Suppressor macrophage (primary cell): ENCODE measurements at places on chromosomes 6 and 20.

DNA sequence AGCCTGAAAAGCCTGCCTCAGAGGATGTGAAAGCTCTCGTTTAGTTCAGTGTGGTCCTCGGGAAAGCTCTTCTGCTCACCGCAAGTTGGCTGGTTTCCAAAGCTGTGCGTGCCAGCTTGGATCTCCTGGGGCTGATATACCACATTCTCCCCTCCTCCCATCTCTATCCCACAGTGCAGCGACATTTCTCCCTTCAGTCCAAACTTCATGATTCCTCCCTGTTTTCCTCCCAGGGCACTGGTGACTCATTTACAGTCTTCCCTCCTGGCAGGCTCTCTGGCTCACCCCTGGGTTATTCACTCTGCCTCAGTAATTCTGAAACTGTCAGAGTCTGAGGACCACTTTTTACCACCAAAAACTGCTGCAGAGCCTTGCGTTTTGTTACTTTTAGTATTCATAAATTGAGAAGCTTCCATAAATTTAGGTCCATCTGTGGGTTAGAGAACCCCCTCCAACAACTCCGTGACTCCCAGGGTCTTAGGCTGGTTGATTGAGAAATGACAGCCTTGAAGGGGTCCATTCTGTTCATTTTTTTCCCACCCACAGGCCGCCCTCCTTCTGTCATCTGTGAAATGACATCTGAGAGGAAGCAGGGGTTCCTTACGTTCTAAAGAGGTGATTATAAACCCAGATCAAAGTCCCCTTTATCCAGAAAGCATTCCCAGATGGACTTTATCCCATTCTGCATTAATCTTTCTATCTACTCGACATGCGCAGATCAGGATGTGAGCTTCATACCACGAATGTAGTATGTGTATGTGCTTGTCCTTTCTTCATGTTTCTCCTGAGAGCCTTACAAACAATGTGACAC is 6.1 kb downstream of the TRIM10 start:
- DNase-seq: no peak

DNA sequence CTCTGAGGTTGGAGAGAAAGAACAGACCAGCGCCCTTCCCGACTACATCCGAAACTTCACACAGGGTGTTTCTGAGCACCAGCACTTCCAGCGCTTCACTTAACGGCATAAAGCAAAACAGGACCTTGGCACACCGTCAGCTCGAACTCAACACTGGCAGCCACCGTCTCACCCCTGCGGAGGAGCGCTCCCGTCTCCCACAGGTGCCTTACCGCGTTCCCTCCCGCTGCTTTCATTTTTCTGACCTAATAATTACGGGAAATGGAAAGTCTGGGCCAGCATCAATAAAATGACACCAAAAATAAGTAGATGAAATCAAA is 37.7 kb upstream of the SYNJ2 start:
- no peak for DNase-seq

- no peak for DNase-seq
Observed at GRCh38 chr6:15623276-15624116, 39.3 kb downstream of the DTNBP1 start.

- DNase-seq: peak; percentile 11
Observed at GRCh38 chr6:147222160-147222838, 18.1 kb downstream of the STXBP5 start.

GRCh38 chr6:79657238-79657637 is 26.1 kb downstream of the SH3BGRL2 start:
- DNase-seq: no peak

- no peak for DNase-seq
Observed at GRCh38 chr6:162395181-162395580, 332.4 kb downstream of the PRKN start.

DNA sequence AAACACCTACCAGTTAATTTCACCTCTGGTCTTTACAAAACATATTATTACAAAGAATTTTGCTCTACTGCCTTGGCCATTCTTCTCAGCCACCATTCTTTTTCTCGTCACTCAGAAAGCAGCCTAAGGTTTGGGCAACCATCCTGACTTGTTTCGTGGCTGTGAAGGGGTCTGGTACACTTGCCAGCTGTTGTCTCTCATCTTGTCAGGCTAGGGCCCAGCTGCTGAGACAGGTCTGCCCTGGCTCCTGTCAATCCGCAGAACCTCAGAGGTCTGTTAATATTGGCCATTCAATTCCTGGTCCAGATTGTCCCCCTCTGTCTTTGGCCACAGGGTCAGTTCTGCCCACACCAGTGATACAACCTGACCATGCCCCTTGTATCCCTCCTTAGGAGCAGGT is 197.7 kb downstream of the UBE3D start:
- DNase-seq: no peak

GRCh38 chr6:110566346-110567125 is 90.1 kb upstream of the SLC22A16 start:
- DNase-seq: no peak

GRCh38 chr6:23445157-23445710 is 680.8 kb upstream of the NRSN1 start:
- DNase-seq: no peak

- DNase-seq: no peak
Observed at GRCh38 chr20:2135013-2135412, 33.4 kb downstream of the STK35 start.

GRCh38 chr6:40439026-40439800 is 148.0 kb downstream of the LRFN2 start:
- no peak for DNase-seq

DNA sequence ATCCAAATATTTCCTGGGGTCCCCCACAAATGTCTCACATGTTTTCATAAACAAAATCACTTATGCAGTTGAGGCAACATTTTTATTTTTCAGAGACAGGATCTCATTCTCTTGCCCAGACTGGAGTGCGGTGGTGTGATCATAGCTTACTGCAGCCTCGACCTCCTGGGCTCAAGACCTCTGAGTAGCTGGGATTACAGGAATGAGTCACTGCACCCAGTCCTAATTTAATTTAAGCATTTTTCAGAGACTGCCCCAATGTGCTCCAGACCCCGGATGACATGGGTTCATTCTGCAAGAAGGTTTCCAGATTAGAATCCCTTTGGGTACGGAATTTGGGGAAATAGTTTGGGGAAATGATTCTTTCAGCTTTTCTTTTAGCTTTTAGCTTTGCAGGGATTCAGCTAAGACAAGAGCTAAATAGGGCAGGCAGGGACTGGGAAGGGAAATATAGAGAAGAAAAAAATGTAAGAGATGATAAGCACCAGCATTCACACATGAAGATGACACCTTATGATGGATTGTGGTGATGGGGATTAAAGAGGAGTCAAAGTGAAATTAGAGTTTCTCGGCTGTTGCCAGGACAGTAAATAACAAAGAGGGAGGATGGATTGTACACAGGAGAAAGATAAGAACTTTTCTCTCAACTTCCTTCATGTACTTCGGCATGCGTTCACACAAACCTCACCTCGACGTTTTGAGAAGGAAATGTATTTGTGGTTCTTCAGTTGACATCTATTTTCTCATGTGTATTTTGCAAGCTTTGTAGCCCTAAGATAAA is 169.4 kb upstream of the TAB2 start:
- no peak for DNase-seq

- peak; percentile 87 for DNase-seq
Observed at GRCh38 chr6:146913842-146914488, 290.3 kb upstream of the STXBP5 start.

GRCh38 chr20:61762167-61762710 is 303.4 kb downstream of the TAF4 start:
- DNase-seq: no peak

DNA sequence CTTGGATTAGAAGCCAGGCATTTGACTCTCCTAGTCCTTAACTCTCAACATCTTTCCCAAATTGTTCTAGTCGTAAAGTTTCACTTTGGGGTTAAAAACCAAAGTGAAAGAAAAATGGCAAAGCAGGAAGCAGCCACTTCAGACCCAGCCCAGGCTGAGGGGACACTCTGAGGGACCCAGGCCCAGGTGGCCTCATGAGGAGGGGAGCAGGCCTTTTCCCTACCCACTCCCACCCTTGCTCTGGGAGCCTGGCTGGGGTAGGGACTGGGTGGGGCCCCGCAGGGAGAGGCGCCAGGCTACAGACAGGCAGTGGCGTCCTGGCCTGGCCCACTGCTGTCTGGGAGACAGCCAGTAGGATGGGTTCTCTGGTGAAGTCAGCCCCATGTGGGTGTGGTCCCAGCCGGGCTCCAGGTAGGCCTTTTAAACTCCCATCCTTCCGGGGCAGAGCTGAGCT is 68.7 kb upstream of the MYL9 start:
- no peak for DNase-seq
